ENCODE measurements at places on chromosomes 2 and 18.

GRCh38 chr2:134926231-134926931 lies 7.8 kb downstream of the CCNT2 start:
- DNase-seq, result no peak

GRCh38 chr2:143068509-143068908 lies 60.7 kb upstream of the ARHGAP15 start:
- peak; percentile 92 for DNase-seq

- no peak for DNase-seq
Observed at GRCh38 chr2:141105763-141106162, 1025.1 kb downstream of the LRP1B start.

- no peak for DNase-seq
Observed at GRCh38 chr2:138997856-138998517, 217.8 kb upstream of the NXPH2 start.

- DNase-seq, result no peak
Observed at GRCh38 chr2:177282181-177282641, 17.7 kb upstream of the NFE2L2 start.

DNA sequence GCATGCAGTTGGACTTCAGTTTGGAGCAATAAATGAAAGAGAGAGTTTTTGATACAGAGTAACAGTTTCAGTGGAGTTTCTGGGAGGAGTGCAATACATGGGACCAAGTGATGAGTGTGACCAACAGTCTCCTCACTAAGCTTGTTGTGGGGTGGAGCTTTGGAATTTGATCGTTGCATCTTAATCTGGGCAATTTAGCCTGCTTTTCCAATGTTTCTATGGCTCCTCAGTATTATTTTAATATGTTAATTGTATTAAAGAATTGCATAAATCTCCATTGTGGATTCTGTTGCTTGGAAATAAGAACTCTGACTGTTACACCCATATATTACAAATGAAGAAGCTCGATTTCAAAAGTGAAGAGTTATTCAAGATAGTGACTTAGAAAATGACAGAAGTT lies 446.6 kb upstream of the LRATD1 start:
- DNase-seq, result no peak

- DNase-seq, result no peak
Observed at GRCh38 chr2:239015218-239015900, 167.5 kb downstream of the TWIST2 start.

GRCh38 chr18:77096936-77097886 lies 35.4 kb downstream of the MBP start:
- DNase-seq, result no peak

DNA sequence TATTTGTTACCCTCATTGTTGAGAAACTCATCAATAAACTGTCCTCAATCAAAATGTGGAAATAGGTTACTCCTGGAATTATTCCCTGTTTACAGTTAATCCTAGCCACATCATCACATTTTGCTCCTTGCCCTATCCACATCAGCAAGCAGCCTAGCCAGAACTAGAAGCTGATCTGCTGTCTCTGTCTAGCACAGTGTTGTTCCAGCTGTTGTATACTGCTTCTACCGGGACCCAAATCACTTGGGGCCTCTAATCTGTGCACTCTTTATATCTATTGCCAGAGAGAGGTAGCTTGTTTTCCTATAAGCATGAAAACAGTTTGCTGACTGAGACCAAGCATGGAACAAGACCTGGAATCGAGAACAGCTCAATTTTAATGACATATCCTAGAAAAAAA lies 196.2 kb upstream of the SP5 start:
- DNase-seq, result no peak

- no peak for DNase-seq
Observed at GRCh38 chr2:159064446-159065301, 96.2 kb downstream of the TANC1 start.

DNA sequence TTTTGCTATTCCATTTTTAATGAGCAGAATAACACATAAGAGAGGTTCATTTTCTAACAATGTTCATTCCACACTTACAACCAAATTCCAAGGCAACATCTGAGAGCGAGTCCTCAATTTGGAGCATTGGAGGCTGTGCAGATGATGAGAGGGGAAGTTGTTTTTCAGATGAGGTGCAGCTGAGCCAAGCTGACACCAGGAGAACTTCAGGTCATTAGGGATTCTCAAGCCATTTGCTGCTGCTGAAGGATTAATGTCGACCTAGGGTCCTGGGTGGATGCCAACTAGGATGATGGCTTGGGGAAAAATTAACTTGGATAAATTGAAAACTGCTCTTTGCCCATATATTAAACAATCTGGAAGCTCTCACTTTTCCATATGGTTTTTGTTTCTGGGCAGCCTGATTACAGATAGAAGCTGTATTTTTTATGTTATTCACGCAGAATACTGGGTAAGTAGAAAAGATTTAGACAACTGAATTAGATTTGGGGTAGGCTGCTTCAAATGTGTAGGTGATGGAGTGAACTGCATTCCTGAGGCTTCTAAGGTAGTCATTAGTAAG lies 206.4 kb upstream of the SLC39A10 start:
- no peak for DNase-seq

DNA sequence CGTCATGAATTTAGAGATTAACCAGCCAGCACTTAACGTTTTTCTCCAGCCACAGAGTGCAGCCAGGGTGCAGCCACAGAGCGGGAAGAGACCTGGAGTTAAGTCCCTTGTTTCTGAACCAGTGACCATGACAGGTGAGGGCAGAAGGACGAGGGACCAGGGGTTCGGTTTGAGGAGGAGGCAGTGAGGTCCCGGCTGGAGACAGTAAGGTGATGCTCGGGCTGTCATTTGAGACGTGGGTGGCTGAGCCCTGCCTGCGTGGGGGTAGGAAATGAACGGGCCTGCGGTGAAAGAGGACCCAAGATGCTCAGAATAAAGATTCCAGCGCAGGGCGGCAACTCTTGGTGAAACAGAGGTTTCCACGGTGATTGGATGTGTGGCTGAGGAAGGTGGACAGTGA lies 205.9 kb downstream of the SNTG2 start:
- no peak for DNase-seq

DNA sequence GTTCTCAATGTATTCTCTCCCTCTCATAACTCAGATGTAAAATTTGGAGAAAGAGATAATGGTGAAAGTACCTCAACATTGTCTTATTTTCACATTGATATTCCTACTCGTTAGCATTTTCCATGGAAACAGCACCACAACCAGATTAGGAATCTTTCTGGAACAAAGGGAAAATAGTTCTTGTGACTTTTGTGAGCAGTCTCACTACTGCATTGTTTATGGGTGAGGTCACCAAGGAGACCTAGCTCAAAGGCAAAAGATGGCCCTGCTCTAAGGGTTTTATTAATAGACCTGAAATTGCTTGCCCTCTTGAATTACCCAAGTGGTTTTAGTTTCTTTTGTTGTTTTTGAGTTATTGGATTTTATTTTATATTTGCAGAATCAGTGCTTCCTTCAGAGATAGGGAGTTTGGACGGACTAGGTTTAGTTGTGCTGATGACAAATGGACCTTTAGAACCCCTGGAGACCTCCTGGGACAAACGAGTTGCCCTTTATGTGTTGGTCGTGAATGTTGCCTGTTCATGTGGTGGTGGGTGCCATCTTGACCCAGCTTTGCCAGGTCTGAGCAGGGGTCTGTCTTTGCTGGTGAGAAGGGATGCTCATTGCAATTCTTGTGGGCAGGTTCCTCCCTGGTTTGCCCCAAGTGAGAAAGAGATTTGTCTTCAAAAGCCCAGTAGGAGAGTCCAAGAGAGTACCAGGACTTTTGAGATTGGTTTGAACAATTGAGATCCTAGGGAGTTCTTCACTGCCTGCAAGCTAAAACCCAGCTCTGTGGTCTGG lies 58.1 kb downstream of the INPP4A start:
- no peak for DNase-seq

DNA sequence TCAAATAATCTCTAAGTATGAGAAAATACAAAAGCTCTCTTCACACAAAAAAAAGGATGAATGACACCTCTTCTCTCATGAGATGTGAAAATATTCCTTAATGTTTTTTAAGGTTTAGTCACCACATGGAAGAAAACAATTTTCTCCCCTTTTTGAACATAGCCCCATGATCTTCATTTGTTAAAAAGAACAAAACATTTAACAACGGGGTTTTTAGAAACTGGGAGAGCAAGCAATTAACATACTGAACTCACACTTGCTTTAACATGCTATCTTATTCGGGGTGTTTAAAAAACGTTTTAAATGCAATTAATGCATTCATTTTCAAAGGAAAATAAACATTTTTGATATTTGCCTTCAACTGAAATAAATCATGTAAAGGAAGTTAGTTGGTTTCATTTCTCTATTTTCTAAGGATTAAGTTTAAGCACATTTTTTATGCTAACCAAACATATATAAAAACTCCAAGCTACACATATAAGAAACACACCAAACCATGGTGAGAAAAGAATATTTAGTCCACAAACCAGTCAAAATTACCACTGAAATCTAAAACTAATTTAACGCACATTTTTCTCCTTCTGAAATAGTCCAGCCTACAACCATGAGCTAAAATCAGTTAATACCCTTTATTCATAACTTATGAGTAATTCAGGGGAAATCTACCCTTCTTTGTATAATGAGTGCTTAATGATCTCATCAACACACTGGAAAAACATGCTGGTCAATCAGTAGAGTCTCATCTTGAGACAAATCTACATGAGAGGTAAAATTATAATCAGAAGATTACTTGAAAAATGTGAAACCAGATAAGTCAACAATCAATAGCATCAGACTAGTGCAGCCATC lies 8.2 kb downstream of the FBXO11 start:
- DNase-seq, result peak; percentile 81

DNA sequence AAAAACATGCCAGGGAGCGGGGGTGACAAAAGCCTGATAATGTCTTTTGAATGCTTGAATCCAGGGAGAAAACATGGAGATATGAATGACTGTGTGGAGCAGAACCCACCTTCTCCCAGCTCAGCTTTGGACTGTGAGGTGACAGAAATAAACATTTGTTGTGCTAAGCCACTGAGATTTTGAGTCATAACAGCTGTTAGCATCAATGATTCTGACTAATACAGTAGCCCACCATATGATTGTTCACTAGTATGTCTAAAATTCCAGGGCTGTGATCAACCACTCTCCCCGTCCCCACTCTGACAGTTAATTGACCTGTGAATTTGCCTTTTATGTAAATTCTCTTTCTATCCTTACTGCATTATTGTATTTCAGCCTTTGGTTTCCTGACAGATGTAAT lies 69.1 kb downstream of the PDK1 start:
- DNase-seq, result no peak

- DNase-seq, result no peak
Observed at GRCh38 chr2:37590119-37590571, 81.3 kb downstream of the CDC42EP3 start.

- no peak for DNase-seq
Observed at GRCh38 chr18:62876828-62877227, 161.5 kb downstream of the PHLPP1 start.

DNA sequence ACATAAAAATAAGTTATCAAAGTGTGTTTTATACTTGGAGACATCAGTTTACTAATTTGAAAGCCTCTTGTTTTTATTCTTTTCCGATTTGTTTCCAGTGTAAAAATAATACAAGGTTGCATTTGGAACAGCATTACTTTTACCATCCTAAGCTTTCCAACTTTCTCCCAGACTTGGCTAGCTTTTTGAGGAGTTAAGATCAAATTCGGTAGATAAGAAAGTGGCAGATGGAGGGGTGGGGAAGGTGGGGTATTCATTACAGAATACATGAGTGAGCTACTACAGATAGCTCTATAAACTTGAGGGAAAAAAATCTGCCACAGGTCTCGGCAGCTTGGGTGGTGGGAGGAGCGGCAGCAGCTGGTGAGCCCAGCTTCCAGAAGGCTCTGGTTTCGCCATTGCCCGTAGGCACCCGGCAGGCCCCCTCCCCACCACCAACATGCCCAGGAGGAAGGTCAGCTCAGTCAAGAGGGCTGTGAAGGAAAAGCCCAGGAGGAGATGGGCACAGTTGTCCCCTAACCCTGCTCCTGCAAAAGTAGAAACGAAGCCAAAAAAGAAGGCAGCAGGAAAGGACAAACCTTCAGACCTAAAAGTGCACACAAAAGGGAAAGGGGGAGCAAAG lies 18.6 kb upstream of the RMC1 start:
- no peak for DNase-seq

GRCh38 chr2:179444056-179444455 lies 179.4 kb upstream of the SESTD1 start:
- no peak for DNase-seq

DNA sequence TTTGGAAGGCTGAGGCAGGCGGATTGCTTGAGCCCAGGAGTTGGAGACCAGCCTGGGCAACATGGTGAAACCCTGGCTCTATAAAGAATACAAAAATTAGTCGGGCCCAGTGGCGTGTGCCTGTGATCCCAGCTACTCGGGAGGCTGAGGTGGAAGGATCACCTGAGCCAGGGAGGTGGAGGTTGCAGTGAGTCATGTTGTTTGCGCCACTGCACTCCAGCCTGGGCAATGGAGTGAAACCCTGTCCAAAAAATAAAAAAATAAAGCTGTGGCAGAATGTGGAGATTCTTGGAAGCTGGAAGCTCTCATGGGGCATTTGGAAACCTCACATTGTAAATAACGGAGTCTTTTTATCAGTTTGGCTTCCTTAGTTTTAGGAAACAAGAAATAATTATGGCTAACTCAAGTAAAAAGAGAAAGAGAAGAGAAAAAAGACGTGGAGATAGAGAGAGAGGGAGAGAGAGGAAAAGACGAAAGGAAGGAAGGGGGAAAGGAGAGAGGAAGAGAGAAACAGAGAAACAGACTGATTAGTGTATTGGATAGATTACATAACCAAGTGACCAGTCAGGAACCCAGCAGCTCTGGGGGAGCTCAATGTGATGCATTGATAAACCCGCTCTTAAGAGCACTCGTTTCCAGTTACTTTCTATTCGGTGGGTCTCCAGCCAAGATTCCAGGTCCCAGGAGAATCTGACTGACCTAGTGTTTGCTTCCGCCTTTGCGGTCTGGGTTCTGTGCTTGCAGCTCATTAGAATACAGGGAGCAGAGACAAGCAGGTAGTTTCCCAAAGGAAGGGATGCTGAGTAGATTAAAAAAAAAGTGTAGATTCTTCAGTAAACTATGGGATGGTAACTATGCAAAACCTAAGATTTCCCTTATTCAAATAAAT lies 1.1 kb upstream of the SPAST start:
- DNase-seq, result peak; percentile 36

GRCh38 chr2:46264447-46264846 lies 32.8 kb upstream of the EPAS1 start:
- no peak for DNase-seq

DNA sequence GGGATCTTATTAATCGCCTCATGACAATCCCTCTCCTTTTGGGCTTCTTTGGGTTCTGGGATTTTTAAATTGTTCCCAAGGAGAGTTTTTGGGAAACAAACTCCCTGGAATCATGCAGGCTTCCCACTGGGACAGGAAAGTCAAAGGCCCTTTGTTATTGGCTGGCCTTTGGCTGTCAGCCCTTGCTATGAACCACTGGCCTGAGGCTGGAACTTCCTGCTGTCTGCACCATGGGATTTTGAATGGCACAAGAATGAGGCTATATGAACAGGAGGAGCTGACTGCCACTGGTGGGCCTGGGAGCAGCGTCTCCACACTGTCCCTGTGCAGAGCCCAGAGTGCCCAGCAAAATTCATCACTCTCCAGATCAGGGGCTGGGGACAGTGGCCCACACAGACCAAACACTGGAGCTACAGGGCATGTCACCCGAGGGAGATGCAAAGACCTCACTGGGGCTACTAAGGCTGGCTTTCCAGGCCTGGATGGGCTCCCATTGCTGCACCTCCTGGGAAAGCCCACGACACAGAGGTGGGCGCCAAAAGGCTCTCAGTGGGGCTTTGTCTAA lies 35.7 kb downstream of the STEAP3 start:
- DNase-seq, result no peak

GRCh38 chr18:62697636-62698035 lies 17.7 kb upstream of the PHLPP1 start:
- DNase-seq, result no peak

- no peak for DNase-seq
Observed at GRCh38 chr2:221314786-221315185, 257.3 kb downstream of the EPHA4 start.

All from suppressor macrophage treated with lipopolysaccharide for 1 hour (primary cell).